Activated CD4-positive, CD25-positive, alpha-beta regulatory T cell treated with anti-CD3 and anti-CD28 coated beads, Interleukin-2, amount 50 U/mL, for 16 hours (primary cell): ENCODE measurements at places on chromosomes 3 and 15.

DNA sequence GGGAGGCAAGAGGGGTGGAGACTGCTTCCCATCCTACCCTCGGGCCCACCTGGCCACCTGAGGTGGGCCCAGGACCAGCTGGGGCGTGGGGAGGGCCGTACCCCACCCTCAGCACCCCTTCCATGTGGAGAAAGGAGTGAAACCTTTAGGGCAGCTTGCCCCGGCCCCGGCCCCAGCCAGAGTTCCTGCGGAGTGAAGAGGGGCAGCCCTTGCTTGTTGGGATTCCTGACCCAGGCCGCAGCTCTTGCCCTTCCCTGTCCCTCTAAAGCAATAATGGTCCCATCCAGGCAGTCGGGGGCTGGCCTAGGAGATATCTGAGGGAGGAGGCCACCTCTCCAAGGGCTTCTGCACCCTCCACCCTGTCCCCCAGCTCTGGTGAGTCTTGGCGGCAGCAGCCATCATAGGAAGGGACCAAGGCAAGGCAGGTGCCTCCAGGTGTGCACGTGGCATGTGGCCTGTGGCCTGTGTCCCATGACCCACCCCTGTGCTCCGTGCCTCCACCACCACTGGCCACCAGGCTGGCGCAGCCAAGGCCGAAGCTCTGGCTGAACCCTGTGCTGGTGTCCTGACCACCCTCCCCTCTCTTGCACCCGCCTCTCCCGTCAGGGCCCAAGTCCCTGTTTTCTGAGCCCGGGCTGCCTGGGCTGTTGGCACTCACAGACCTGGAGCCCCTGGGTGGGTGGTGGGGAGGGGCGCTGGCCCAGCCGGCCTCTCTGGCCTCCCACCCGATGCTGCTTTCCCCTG is 2.2 kb upstream of the FES start:
- no peak for DNase-seq

DNA sequence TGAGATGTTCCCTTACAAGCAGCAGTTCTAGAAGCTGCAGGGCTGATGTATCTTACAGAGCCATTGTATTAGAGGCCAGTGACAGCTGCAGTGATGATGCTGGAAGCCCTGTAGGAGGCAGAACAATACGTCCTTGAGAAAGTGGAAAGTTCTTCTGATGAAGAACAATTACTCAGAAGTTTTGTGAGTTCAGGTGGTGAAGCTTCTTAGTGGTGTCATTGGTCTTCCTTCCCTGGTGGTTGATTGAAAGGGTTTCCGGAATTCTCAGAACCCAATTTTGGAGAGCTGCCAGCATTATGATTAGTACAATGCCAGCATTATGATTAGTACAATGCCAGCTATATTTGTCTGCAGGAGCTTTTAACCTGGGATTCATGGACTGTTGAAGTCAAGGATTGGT is 356.4 kb downstream of the MFSD1 start:
- DNase-seq: no peak

GRCh38 chr3:155179437-155179827 is 99.3 kb downstream of the MME start:
- no peak for DNase-seq

GRCh38 chr3:13427662-13428603 is 7.8 kb upstream of the NUP210 start:
- no peak for DNase-seq

DNA sequence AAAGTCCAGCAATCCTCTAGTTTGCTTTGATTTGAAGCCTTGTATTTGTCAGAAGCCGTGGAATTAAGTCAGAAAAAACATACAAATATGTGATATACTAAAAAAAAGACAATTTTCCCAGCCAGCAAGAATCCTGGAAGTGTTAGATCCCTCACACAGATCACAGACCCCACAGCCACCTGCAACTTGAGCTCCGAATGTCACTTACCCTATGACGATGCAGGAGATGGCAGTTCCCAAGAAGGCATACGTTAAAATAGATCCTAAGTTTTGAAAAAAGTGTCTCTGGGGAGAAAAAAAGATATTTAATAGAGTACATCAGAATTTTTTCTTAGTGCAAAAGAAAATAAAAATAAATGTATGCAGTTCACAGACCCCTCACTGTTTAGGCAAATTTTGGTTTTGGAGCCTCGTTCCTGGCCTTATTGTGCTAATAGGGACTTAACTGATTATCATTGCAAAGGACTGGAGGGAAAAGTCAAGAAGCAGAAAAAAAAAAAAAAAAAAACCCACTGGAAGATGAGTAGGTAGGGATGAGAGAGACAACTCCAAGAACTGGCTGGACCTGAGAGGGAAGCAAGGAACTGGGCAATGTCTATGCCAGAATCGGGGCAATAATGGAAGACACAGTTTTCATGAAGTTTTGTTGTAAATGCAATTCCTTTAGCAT is 53.3 kb downstream of the SLC9A9 start:
- no peak for DNase-seq

- no peak for DNase-seq
Measured at GRCh38 chr3:4756057-4756775, 223.0 kb upstream of the BHLHE40 start.

DNA sequence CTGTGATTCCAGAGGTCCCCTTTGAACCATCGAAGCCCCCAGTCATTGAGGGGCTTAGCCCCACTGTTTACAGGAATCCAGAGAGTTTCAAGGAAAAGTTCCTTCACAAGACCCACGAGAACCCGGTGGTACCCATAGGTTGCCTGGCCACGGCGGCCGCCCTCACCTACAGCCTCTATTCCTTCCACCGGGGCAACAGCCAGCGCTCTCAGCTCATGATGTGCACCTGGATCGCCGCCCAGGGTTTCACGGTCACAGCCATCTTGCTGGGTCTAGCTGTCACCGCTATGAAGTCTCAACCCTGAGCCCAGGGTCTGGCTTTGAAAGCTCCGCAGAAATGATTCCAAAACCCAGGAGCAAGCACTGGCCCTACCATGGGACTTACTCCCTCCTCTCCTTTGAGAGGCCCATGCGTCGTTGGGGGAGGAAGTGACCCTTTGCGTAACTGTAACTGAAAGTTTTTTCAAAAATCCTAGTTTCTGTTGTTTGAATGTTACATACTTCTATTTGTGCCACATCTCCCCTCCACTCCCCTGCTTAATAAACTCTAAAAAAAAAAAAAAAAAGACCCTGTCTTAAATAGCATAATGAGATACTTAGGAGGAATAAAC is 85.1 kb upstream of the CSPG5 start:
- no peak for DNase-seq

DNA sequence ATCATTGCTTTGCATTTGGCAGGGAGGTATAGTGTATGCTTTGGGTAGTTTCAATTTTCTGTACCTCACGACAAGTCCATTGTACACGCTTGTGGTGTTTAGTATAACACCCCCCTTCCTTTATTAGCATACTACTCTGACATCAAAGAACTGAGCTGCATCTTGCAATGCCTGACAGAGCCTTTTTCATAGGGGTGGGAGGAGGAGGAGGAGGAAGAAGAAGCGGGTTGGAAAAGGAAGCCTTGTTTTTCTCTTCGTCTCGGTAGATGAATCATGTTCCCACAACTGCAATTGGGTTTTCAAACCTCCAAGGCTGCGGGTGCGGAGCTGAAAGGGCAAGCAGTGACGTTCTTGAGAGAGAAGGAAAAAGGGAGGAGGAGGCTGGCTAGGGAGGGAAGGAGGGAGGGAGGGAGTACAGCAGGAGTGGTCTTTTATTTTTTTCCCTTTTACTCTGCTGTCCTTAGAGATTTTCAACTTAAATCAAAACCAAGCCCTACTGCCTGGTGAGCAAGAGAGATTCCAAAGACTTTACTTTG is 175.7 kb downstream of the KLHL25 start:
- peak; percentile 24 for DNase-seq

- DNase-seq: no peak
Measured at GRCh38 chr3:7271631-7272030, 410.7 kb downstream of the GRM7 start.

DNA sequence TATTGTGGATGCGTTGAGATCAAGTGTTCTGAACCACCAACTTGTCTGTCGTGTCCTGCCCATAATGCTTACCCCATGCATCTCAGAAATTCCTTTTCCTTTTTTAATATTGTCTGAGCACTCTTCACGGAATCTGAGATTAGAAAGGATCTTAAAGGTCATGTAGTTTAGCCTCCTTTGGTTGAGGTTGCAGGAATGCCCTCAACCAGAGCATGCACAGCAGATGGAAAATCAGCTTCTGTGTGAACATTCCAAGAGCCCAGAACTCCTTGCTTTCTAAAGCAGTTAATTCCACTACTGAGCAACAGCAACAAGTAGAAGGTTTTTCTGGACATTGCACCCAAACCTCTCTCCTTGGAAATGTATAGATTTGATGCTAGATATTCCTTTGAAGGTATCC is 153.7 kb downstream of the TPRG1 start:
- DNase-seq: no peak

DNA sequence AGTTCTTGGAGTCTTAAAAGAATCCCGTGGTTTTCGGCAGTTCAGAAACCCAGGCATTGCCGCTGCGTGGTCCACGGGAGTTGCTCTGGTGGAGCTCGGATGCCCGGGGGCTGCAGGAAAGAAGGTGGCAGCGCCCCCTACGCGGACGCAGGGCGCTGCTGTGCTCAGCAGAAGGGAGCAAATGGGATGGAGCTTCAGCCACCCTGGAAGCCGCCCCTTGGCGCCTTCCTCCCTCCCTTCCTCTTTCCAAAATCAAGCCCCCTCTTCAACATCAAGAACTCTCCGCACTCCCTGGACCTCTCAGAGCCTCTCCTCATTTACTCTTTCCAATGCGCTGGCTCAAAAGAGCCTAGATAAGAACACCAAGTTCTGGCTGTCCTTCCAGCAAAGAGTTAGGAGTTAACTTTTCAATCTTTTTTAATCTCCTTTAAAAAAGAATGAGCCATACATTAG is 880 bp upstream of the CHRNA7 start:
- DNase-seq: no peak

- no peak for DNase-seq
Measured at GRCh38 chr3:127200086-127200691, 7.3 kb downstream of the PRR23E start.

DNA sequence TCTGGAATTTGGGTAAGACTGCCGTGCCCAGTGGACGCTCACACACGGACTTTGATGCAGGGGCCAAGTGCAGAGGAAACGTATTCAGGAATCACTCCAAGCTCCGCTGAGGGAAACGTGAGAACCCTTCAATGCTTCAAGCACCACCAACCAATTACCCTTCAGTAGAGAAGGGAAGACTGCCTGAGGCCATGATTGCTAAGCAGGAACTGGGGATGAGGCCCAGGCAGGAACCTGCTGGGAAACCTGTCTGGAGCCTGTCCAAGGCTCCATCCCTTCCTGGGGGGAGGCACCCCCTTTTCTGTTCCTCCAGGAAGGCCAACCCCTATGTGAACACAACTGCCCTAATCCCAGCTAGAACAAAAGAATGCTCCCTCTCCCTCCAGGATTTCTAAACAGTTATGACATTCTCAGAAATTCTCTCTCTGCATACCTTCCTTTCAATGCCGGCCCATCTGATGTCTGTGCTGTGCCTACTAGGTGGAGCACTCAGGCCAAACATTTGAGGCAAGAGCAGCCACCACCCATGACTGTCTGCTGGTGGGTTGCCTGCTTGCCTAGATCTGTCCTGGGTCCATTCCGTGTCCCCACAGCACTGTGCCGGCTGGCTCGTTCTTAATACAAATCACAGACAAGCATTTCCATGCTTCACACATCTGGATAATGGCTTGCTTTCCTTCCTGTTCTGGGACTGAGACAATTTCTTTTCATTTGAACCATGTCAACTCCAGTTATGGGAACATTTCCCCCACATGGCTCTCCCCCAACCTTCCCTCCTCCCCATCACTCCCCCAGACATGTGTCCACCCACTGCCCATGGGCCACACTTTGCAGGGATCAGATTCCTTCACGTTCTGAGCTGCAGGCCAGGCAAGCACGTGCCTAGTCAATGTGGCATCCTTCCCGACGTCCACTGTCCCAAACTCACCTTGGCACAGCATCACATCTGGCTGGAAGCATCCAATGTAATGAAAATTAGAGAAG is 149.4 kb downstream of the ADAMTS17 start:
- DNase-seq: no peak

GRCh38 chr15:63243776-63244175 is 33.6 kb upstream of the APH1B start:
- no peak for DNase-seq

- DNase-seq: no peak
Measured at GRCh38 chr3:4448187-4448586, 18.9 kb downstream of the SUMF1 start.

DNA sequence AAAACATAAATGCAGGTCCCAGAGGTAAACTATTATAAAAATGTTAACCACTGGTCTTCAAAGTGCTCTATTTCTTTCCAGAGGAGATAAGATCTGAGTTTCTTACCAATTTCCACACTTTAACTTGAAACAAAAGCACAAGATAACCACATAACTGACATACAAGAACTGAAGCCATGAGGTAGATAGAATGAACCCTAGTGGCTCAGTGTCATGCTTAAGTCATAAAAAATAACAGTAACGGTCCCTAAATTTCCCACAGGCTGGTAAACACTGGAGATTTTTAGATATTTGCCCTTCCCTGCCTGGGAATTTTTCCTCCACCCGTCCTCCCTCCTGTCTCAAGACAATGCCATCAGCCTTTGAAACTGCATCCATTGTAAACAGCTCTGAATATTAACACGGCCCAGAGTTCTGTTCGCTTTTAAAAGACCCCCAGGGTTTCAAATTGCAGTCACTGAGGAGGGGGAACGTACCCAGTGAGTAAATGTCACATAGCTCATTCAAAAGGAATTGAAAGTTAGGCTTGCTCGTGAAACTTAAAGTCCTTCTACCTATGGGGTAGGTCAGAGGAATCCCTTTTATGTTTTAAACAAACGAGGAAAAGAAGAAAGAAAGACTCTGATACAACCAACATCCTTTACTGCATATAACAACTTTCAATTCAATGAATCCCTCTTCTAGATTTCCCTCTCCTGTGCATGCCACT is 5.7 kb downstream of the LRIG1 start:
- DNase-seq: no peak

GRCh38 chr15:93235269-93235668 is 146.3 kb upstream of the RGMA start:
- no peak for DNase-seq

DNA sequence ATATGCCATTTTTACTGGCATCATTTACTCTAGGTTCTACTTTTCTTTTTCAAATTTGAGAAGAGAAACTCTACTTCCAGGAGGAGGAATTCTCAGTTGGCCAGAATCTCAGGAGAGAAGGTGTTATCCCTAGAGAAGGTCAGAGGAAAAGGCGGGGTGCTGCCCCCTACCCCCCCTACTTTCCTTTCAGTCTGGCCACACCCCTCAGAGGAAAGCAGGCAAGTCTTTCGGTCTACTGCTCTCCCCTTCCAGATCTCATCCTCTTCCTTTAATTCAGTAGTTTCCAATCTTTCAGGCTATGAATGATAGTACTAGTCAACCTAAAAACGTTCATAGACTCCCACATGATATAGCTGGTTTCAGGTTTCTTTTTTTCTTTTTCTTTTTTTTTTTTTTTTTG is 366.5 kb upstream of the TBL1XR1 start:
- DNase-seq: no peak

DNA sequence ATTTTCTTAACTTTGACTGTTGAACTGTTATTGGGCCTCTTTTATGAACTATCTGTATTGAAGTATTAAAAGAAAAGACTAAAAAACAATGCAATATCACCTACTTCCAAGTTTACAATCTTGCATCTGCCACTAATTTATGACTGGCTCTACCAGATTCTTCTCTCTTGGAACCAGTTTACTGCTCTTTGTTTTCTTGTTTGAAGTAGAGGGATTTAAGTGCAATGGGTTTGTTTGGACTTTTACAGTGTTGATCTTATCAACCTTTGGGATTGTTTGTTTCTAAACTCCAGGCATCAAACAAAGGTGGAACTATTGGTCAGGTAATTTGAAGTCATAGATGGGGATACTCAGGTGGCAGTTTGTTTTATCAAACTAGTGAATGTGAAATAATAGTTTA is 43.0 kb upstream of the MEIS2 start:
- no peak for DNase-seq

- DNase-seq: no peak
Measured at GRCh38 chr3:172688588-172688987, 22.3 kb downstream of the NCEH1 start.
